ENCODE measurements at places on chromosomes 4 and X.

DNA sequence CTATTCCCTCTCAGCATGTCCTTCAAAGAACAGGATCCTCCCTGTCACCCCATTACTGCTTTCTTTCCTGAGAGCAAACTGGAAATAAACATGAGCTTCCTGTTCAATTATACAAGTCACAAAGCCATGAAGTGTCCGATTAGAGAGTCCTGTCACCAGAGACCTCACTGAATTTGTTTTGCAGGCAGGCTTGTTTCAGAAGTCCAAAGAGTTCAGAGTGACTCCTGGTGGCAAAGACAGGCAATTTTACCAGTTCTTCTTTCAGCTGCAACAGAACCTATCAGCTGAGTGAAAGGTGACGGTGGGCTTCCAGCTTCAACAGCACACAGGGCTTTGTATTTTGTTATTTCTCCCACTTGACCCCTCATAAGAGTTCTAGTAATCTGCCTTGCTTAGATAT, 6.4 kb downstream of the ELK1 start:
- DNase-seq: no peak

GRCh38 chr4:150063128-150063527, 15.1 kb upstream of the DCLK2 start:
- DNase-seq: peak; percentile 49

GRCh38 chr4:75822416-75822815, 79.8 kb downstream of the PPEF2 start:
- DNase-seq: peak; percentile 44

DNA sequence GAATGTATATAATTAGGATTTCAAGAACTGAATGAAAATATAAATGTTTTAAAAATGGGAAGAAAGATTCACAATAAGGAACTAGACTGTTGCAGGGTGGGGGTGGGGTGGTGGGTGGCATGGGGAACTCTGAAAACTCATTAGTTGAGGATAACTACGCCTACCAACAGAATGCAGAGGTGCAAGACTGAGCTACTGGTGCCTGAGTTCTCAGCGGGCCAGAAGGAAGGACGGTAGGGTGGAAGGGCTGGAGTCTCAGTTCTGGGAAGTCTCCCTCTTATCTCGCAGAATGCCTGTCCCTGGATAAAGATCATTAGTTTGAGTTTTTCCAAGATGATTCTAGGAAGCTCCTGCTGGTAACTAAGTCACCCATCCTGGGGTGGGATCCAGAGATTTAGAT, 1.3 kb upstream of the SOD3 start:
- peak; percentile 38 for DNase-seq

- no peak for DNase-seq
These were observed 796 bp upstream of the MED14 start for GRCh38 chrX:40736170-40736505.

- no peak for DNase-seq
These were observed 40.5 kb downstream of the CEP44 start for GRCh38 chr4:174324236-174324635.

DNA sequence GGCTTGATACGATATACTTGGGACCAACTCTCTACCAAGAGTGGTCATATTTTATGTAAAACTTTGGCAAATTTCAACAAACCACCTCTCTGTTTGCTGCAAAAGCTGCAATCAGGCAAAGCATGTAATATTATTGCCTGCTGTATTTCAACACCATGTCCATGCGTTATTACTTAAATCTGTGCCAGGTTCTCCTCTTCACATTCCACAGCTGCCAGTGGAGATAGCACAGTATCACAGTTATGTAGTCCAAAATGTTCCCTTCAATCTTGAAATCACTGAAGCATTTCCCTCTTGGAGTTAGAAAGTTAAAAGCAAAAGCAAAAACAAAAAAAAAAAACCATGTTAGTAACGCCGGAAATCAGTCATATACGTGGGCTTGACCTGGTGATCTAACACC, 396.7 kb upstream of the MAGEC2 start:
- DNase-seq: no peak

DNA sequence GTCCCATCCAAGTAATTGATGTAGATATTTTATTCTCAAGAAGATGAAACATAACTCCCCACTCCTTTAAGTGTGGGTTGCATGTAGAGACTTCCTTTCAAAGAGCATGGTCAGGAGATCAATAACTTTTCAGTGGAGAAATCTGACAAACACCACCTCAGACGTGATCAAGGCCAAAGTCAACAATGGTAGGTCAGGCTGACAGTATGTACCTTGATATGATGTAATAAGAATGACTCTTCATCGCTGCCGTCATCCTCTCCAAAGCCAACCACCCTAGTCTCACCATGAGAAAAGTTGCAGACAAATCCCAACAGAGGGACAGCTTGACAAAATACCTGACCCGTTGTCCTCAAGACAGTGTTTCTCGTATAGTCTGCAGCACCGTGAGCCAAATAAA, 67.3 kb upstream of the DHRSX start:
- DNase-seq: no peak

- DNase-seq: peak; percentile 28
These were observed 28.5 kb downstream of the EGFL6 start for GRCh38 chrX:13597874-13598273.

DNA sequence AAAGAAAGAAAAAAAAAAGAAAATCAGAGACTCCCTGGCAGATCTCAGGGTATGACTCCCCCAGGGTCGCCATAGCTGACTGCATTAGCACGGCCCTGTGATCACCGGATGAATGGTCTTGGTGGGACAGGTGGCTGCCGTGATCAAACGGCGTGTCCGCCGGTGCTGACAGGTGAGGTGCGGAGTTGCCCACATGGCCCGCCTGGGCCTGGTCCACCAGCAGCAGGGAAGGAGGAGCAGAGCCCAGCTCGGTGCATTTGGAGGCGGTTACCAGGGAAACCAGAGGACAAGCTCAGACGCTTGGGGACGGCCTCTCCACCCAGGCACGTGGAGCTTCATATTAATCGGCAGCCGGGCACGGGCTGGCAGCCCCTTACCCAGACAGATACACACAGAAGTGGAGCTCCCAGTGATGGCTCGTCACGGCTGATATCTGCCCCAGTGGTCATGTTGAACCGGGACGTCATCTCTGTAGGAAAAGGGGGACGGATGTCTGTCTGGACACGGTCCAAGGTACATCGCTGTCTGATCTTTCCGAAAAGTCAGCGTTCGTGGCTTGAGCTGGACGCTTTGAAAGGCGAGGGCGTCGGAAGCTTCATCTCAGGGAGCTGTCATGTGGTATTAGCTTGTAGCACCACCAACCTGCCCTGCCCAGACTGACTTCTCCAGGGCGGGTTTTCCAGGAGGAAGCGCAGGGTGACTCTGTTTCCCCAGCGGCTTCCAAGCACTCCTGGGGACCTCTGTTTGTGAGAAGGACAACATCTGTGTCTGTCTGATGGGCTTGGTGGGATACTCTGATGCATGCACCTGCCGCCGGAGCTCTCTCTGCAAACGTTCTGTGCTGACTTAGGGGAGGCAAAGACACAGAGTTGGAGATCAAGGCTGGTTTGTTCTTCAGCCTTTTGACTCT, 180.7 kb downstream of the CRLF2 start:
- no peak for DNase-seq

- no peak for DNase-seq
These were observed 1385.6 kb upstream of the ADGRL3 start for GRCh38 chr4:59814402-59815010.

GRCh38 chr4:51906167-51906958, 63.4 kb downstream of the DCUN1D4 start:
- peak; percentile 80 for DNase-seq

DNA sequence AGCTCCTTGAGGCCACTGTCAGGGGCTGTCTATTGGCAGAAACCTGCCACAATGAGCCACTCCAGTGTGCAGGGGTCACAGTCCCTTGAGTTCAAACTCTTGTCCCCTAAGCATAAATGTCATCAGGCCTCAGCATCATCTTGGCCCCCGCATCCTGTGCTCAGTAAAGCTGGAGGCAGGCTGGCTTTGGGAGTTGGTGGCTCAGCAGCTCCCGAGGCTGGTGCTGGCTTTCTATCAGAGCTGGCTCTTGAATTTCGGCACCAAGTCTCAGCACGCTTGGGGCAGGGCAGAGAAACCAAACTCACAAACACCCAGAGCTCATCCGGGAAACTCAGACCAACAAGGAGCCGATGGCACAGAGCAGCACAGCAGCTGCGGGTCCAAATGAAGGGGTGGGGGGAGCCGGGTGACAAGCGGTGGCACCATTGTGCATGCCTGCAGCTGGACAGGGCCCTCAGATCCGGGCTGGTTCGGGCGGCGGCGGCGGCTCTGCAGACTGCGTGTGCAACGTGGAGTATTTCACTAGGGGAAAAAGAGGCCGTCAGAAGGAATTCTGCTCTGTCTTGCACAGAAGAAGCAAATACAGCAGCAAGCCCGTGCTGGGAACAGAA, 75.5 kb downstream of the MTMR1 start:
- DNase-seq: no peak

DNA sequence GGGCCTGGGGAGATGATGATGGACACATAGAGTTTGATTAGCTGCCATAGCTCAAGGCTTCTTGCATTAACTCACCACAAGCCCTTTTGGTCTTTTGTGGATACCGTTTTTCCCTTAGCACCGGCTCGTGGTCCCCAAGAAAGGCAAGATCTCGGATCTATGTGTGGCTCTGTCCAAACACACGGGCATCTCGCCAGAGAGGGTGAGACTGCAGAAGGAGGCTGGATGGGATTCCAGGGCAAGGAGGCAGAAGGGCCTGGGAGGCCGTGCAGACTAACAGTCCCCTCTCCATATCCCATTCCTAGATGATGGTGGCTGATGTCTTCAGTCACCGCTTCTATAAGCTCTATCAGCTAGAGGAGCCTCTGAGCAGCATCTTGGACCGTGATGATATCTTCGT, 9.5 kb downstream of the USP11 start:
- no peak for DNase-seq

GRCh38 chr4:38788317-38788716, 5.5 kb upstream of the TLR10 start:
- peak; percentile 45 for DNase-seq

- DNase-seq: no peak
These were observed 338.5 kb downstream of the PCDH7 start for GRCh38 chr4:31058656-31059055.

GRCh38 chr4:7585768-7586167, 151.0 kb upstream of the PSAPL1 start:
- no peak for DNase-seq

- no peak for DNase-seq
These were observed 60.7 kb downstream of the TMEM150C start for GRCh38 chr4:82501154-82501442.

GRCh38 chr4:45776146-45776545, 347.7 kb downstream of the GABRG1 start:
- DNase-seq: no peak

GRCh38 chr4:69095301-69095731, 958 bp upstream of the UGT2B7 start:
- DNase-seq: peak; percentile 23

- no peak for DNase-seq
These were observed 25.3 kb upstream of the NAF1 start for GRCh38 chr4:163191999-163192398.

GRCh38 chrX:136147315-136147901, at the start of gene FHL1:
Gene FHL1 (plus strand): TSS chrX:136147533.
- peak; percentile 17 for DNase-seq

DNA sequence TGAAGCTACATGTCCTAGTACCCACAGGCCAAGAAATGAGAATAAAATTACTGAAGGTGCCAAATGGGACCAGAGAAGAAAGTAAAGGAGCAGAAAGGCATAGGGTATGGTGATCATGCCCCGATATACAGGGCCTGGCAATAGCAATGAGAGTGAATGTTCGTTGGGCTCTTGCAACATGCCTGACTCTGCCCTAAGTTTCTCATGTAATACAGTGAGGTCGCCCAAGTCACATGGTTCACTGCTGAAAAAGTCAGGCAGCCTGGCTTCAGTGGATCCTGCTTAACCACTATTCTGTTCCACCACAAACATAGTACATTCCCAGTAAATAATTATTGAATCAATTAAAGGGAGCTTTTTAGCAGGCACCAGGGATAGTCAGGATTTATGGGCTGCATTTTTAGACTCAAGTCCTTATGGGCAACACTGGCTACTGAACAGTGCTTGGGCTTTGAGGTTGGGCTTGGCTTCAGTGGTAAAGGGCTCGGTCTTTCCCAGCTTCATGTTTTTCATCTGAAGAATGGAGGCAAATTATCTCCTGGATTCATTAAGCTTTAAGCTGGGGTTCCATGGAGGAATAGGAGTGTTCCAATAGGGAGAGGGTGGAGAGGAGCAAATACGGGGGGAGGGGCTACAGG, 67.1 kb upstream of the ZNF518B start:
- peak; percentile 13 for DNase-seq

DNA sequence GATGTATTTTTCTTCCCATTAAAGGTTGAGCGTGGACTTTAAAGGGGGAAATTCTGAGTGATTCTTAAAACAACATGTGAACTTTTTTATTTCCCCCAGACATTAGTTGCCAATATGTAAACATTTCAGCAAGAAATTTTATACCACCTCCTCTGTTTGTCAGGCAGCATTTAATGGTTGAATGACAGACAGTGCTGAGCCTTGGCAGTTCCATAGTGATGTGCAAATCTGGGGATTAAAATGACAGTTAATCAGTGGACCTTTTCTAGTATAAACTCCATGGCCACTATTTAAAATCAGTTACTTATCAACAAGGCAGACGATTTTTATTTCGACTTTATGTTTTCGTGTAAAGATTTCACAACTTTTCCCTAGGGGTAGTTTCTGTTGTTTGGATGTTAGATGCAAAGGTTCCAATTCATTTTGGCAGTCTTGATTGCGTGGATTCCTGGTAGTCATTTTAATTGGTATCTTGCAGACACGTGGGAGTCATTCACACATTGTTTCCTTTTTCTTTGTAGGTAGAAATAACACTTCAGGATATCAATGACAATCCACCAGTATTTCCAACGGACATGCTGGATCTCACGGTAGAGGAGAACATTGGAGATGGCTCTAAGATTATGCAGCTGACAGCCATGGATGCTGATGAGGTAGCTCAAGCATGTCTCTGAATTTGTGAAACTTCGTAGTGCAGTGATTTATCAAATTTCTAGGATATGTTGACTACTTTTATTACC, 83.7 kb downstream of the FAT4 start:
- no peak for DNase-seq

DNA sequence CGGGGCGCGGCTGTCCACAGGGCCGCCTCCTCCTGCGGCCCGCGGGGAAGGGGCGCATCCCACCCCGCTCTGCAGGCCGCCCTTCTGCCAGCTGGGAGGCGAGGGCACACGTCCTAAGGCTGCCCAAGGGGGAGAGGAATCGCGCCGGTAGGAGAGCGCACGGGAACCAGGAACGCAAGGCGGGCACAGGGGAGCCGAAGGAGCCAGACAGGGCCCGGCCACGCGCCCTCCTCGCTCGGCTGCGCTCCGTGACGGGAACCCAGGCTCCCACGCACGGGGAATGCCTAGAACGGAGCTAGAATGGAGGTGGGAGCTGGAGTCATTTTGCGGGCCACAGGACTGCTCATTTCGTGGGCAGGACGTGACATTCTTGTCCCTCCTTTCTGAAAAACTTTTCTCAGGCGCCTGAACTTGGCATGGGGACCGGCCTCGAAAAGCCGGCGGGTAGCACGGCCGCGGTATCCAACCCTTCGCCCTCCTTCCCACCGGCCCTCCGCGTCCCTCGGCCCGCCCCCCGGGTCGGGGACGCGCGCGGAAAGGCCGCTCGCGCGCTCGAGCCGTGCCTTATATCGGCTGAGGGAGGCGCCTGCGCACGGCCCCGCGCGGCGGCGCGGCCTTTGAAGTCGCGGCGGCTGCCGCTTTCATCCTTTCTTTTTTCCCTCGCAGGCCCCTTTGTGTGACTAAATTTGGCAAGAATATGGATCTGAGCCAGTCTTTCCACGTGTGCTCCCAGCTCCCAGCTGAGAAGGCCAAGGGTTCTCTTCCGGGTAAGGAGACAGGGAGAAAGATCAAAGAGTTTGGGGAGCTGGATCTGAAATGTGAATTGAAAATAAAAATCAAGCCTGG, 4.2 kb upstream of the LEF1 start:
- no peak for DNase-seq

Data from suppressor macrophage treated with lipopolysaccharide for 4 hours (primary cell).